ENCODE measurements at places on chromosomes 4 and X. TPM values are rescaled to one million over a fixed set of nuclear protein-coding genes. Genes with fewer than 3 reads are reported as not detected.

DNA sequence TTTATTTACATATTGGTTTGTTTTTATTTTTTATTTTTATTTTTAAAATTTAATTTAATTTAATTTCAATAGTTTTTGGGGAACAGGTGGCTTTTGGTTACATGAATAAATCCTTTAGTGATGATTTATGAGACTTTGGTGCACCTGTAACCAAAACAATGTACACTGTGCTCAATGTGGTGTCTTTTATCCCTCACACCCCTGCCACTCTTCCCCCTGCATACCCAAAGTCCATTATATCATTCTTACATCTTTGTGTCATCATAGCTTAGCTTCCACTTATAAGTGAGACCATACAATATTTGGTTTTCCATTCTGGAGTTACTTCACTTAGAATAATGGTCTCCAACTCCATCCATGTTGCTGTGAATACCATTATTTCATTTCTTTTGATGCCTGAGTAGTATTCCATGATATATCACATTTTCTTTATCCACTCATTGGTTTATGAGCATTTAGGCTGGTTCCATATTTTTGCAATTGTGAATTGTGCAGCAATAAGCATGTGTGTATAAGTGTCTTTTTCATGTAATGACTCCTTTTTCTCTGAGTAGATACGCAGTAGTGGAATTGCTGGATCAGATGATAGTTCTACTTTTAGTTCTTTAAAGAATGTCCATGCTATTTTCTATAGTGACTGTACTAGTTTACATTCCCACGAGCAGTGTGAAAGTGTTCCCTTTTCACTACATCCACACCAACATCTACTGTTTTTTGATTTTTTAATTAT, 157.1 kb downstream of the CPXCR1 start:
- no peak for DNase-seq

GRCh38 chr4:1253831-1254230, 4.9 kb upstream of the CTBP1 start:
- DNase-seq, result no peak

DNA sequence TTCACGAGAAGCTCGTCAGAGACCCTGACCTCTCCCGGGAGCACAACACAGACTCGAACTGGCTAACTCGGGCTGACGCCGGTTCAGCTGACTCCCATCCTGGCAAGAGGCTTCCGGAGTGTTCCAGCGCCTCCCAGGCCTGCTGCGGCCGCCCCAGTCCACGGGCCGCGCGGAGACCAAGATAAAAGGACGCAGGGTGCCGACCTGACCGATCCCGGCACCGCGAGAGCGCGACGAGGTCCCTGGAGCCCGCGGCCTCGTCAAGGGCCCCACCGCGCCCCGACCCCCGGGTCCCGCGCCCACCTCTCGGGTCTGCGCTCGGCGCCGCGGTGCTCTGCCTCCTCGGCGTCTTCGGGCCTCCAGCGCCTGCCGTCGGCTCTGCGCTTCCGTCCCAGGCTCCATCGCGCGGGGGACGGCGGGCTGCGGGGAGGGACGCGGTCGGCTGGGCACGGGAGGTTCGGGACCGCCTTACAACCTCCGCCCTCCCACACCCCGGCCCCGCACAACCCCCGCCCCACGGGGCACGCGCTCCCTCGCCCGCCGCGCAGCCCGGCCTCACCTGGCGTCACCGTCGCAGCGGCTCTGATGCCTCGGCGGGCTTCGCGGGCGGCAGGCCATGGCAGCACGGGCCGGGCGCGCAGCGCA, 426 bp downstream of the SLBP start:
- DNase-seq, result no peak

DNA sequence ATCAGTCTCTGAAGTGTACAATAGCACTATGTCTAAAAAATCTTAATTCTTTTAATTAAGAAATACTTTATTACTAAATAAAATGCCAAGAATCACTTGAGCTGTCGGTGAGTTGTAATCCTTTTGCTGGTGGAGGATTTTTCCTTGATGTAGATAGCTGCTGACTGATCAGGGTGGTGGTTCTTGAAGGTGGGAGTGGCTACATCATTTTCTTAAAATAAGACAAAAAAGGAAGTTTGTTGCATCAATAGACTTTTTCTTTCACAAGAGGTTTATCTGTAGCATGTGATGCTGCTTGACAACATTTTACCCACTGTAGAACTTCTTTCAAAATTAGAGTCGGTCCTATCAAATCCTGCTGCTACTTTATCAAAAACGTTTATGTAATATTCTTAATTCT, 68.8 kb upstream of the ZC4H2 start:
- DNase-seq, result no peak

DNA sequence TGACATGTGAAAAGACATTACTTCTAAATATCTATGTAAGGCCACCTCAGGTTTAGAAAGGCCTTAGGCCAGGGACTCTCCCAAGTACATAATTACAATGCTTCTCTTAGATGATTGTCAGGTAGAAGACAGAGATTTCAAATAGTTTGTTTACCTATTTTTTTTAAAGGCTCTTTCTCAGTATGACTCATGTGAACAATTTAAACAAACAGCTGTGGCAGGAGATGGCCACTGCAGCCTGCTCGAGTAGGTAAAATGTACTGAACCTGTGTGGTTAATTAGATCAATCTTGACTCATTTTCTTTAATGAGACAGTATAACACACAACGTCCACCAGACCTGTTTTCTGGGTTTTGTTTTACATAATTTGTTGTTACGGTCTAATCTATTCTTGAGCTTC, 50.2 kb downstream of the LEF1 start:
- no peak for DNase-seq

- DNase-seq, result no peak
Measured at GRCh38 chrX:112011376-112011775, 71.2 kb downstream of the TRPC5 start.

- no peak for DNase-seq
Measured at GRCh38 chr4:114752391-114753165, 154.0 kb downstream of the UGT8 start.

DNA sequence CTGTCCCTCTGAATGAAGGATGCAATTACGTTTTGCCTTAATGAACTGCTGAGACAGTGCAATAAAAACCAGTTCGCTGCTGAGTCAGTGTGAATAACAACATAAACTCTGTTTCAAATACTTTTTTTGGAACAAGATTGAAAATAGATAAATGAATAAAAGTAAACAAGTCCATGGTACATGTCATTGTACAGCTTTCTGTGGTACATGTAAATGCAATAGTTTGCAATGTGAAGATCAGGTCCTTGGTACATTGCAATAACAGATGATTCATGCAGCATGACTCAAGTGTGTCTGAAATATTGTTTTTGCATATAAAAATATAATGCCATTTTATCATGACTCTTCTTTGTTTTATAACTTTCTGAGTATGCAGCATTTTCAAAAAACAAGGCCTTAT, 193.4 kb upstream of the PACRGL start:
- DNase-seq, result no peak

GRCh38 chrX:103197721-103198306, 17.1 kb upstream of the BEX4 start:
- DNase-seq, result peak; percentile 72

DNA sequence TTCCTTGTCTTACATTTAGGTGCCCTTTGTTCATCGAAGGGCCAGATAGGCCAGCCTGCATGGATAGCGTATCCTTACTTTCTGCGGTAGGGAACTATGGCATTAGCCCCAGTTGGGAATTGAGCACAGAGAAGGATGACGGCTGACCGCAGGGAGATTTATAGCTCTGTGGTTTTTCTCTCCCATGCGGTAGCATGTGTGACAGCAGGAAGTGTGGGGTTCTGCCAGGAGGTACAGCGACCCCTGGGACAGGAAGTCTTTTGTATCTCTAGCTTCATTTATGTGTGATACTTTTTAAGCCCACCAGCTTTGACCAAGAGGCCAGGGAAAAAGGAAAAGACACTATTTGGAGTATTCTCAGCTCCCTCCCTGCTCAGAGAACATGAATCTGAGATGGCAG, 33.1 kb downstream of the GAB3 start:
- DNase-seq, result no peak

- no peak for DNase-seq
Measured at GRCh38 chrX:87067795-87068369, 449.7 kb upstream of the KLHL4 start.

DNA sequence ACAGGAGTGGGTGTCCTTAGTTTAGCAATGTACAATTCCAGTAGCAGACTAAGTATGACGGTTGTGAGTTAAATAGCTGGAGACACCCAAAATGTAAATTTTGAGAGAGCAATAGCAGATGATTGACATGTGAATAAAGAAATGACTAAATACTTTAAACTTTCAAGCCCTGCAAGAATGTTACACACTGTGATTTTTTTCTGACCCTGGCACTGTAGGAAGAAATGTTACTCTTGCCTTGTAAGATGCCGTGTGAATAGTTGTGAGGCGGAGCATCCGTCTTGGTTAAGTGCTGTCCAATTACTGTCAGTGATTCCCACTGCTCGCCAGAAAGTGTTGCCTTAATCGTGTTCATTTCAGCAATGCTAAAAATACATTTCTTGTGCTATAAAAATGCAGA, 1248.1 kb downstream of the RAPGEF2 start:
- DNase-seq, result no peak

DNA sequence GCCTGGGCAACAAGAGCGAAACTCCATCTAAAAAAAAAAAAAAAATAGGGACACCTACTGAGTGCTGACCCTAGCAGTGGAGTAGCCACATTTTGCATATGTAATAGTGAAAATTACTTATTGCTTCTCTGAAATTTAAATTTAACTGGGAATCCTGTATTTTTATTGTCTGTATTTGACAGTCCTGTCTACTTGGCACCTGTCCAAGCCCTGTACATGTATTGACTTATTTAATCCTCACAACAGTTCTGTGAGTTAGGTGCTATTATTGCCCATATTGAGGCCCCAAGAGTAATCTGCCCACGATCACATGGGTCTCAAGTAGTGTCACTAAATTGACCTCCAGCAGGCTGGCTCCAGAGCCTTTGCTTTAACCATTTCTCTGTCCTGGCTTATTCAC, 81.6 kb downstream of the WDR19 start:
- DNase-seq, result no peak

DNA sequence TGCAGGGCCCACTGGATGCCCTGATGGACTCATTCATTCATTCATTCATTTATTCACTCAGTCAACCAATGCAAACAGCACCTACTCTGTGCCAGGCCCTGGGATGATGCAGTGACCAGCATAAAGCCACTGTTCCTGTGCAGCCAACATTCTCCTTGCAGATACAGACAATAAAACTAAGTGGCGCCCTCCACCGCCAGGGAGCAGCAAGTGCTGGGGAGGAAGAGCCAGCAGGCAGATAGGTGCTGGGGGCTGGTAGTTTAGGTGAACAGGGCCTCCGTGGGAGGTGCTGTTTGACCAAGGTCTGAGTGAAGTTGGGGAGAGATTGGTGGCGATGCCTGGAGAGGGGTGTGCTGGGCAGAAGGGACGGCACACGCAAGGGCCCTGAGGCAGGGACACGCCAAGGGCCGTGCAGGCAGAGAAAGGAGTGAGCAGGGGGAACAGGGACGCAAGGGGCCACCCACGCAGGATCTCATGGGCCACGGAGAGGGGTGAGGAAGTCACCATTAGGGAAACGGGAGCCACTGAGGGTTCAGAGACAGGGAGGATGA, 65.5 kb downstream of the WFS1 start:
- DNase-seq, result no peak

- DNase-seq, result no peak
Measured at GRCh38 chrX:77119706-77120105, 327.5 kb upstream of the FGF16 start.

GRCh38 chrX:155819966-155820491, 61.1 kb upstream of the VAMP7 start:
- peak; percentile 56 for DNase-seq

Gene TCEANC
- 5.3 TPM for total RNA-seq

Gene NLGN4X
- total RNA-seq, result 4.3 TPM

Gene SPACA5
- total RNA-seq, result not detected

Gene PRRG3
- total RNA-seq, result 13.8 TPM

Gene TXK
- total RNA-seq, result 1.1 TPM

Gene CENPVL1
- total RNA-seq, result not detected

Measured in skin of body (tissue), 3 donors.